ENCODE measurements at places on chromosomes 1 and 21. TPM values are rescaled to one million over a fixed set of nuclear protein-coding genes. Genes with fewer than 3 reads are reported as not detected.

Gene TRIM17
- 0.09 TPM for total RNA-seq

Gene EVI5
- total RNA-seq, result 7.1 TPM

Gene AJAP1
- 0.09 TPM for total RNA-seq

Gene RGS5
- total RNA-seq, result 9.2 TPM

Gene RAB3GAP2
- total RNA-seq, result 19.6 TPM

Gene HHAT
- 3.7 TPM for total RNA-seq

Gene TNFSF18
- total RNA-seq, result 0.42 TPM

Gene UTS2
- 1.1 TPM for total RNA-seq

Gene DEPDC1
- 15.5 TPM for total RNA-seq

Gene FCN3
- 0.47 TPM for total RNA-seq

Gene ZNHIT6
- 10.0 TPM for total RNA-seq

Gene PSMA5
- total RNA-seq, result 144 TPM

Gene WNT3A
- total RNA-seq, result not detected

Gene SLC5A9
- 0.05 TPM for total RNA-seq

Gene RUNX3
- total RNA-seq, result 4.9 TPM

Gene FCRL5
- 0.80 TPM for total RNA-seq

Gene NUF2
- total RNA-seq, result 45.8 TPM

Gene KISS1
- total RNA-seq, result 0.90 TPM

Gene S100A7A
- not detected for total RNA-seq

Gene TRIM45
- total RNA-seq, result 1.1 TPM

Gene NBPF6
- not detected for total RNA-seq

Gene RPTN
- total RNA-seq, result 0.09 TPM

Gene ANKRD35
- total RNA-seq, result 0.28 TPM

Gene CASZ1
- total RNA-seq, result 1.8 TPM

Gene C1orf74
- 3.0 TPM for total RNA-seq

Gene CYP4X1
- 0.38 TPM for total RNA-seq

Gene CD1C
- 253 TPM for total RNA-seq

Gene FCRL4
- 0.19 TPM for total RNA-seq

Gene ASCL5
- not detected for total RNA-seq

Gene RUNX1
- total RNA-seq, result 18.5 TPM

Gene CHI3L1
- 7.4 TPM for total RNA-seq

Gene ILDR2
- 0.90 TPM for total RNA-seq

Gene DISP1
- 2.0 TPM for total RNA-seq

Gene CYP4A11
- not detected for total RNA-seq

Gene LRRC38
- total RNA-seq, result 0.19 TPM

Gene GUCA2B
- total RNA-seq, result 0.28 TPM

Gene PROK1
- total RNA-seq, result 0.19 TPM

Gene HCRTR1
- not detected for total RNA-seq

Gene CLCA2
- total RNA-seq, result 0.42 TPM

Gene LRRC39
- total RNA-seq, result 1.7 TPM

Gene B3GALT2
- 0.38 TPM for total RNA-seq

Gene OR2M4
- total RNA-seq, result not detected

Gene RIMKLA
- 0.19 TPM for total RNA-seq

Measured in thymus (tissue), 14 donors.